ENCODE measurements at places on chromosomes 13 and 19. TPM values are rescaled to one million over a fixed set of nuclear protein-coding genes. Genes with fewer than 3 reads are reported as not detected.

The MEIS3 gene
- 30.9 TPM for total RNA-seq

The KL gene
- 0.02 TPM for total RNA-seq

The ZNF382 gene
- 0.10 TPM for total RNA-seq

The SELENOV gene
- total RNA-seq: not detected

The DOHH gene
- total RNA-seq: 17.9 TPM

The CYP2A6 gene
- total RNA-seq: not detected
